CD4-positive, alpha-beta T cell treated with Interleukin-17A for 4 hours (primary cell): ENCODE measurements at places on chromosomes 7 and 10.

- no peak for DNase-seq
Observed at GRCh38 chr10:87913156-87913921, 49.9 kb downstream of the PTEN start.

- DNase-seq, result no peak
Observed at GRCh38 chr10:112126901-112127300, 56.7 kb downstream of the GPAM start.

DNA sequence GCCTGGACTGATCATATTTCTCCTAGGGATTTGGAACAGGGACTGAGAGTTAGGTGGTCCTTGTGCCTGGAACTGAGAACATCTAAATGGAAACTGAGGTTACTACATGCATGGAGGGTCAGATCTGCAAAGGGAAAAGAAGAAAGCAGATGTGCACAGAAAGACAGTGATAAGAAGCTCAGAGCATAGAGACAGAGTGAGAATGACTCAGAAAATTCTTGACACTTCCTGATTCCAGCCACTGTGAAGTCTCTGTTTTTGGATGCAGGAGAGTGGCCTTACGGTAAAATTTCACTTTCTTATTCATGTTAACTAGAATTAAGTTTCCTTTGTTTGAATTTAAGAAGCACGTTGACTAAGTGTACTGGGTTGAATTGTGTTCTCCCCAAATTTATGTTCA lies 241.7 kb downstream of the TMEM26 start:
- DNase-seq, result no peak

GRCh38 chr10:93894516-93895378 lies 969 bp downstream of the SLC35G1 start:
- no peak for DNase-seq

GRCh38 chr7:105876964-105877601 lies 684 bp upstream of the ATXN7L1 start:
- peak; percentile 45 for DNase-seq

DNA sequence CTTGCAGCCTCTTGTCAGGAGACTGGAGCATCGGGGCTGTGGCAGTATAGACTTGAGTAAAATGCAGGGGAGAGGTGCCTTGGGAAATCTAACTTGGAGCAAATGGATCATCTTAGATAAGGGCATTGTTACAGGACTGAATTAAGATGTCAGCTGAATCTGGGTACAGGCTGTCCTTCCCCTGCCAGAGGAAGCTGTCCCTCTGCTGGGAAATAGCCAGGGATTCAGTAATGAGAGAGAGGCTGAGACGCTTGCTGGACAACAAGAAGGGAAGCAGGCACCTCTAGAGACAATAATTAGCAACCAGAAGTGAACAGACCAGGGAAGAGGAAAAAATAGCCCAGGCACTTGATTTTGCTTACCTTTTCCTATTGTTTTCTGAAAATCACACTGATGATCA lies 20.7 kb upstream of the RAPGEF5 start:
- DNase-seq, result no peak

GRCh38 chr7:155897758-155898386 lies 85.6 kb upstream of the SHH start:
- no peak for DNase-seq

DNA sequence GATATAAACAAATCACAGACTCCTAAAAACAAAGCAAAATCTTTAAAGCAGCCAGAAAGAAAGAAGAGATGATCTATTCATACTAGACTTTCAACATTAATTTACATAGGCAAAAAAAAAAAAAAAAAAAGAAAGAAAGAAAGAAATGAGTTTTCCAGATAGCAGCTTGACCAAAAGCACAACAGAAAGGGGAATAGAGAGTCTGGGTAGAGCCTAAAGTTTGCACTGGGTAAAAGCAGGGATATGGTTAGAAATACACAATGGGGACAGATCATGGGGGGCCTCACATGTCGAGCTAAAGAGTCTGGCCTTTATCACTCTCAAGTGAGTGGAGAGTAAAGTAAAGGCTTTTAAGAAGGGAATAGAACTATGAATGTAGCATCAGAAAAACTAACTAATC lies 169.8 kb downstream of the SGMS1 start:
- DNase-seq, result no peak

DNA sequence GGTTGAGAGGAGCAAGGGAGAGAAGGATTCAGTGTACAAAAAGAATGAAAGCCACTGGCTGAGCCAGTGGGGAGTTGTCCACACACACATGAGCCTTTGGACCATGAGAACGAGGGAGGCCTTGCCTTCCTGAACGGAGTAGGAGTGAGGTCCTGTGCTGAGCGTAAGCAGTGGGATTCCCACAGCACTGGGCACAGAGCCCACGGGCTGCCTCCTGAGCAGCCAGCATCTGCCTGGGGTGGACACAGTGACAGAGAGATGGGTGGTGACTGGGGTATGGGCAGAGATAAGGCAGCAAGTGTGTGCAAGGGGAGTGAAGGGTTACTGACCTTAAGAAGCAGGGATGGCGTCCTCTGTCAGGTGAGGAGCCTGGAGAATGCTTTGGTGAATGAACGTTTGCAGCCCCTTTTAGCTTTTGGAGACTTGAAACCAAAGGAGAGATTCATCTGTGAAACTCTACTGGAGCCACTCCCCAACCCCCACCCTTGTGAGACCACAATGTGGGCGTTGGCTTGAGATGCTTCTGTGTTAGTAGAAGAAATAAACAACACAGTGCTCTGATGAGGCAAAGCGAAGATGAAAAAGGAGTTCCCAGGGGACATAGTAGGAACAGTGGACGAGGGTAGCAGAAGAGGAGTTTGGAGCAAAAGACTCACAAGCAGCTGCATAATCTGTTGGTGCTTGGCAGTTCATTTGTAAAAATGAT lies 56.5 kb downstream of the FIGNL1 start:
- peak; percentile 69 for DNase-seq

DNA sequence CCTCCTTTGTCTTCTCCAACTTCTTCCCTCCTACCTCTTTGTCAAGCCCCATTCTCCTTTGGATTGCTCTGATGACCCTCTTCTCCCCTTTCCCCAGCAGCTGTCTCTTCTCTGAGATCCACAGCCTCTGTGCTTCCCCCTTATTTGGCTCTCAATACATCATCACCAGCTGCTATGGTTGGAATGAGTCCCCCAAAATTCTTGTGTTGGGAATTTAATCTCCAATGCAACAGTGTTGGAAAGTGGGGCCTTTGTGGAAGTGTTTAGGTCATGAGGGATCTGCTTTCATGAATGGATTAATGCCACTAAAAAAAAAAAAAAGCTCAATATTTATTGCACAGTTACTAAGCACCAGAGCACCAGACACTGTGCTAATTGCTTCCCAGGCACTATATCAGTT lies 39.2 kb upstream of the FRMD4A start:
- no peak for DNase-seq

DNA sequence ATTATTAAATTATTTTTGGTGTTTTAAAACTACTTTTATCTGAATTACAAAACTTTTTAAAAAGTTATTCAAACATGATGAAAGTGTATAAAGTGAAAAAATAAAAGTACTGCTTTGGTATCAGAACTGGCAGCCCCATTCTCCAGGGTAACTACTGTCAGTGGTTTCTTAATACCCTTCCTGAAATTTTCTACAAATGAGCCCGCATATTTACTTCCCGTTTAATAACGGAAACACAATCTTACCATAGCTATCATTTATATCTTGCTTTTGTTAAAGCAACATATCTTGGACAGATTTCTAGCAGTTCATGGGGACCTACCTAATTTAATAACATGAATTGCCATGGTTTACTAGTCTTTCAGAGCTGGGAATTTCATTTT lies 249.9 kb downstream of the RNLS start:
- DNase-seq, result no peak

- no peak for DNase-seq
Observed at GRCh38 chr7:133980804-133981203, 146.3 kb upstream of the LRGUK start.

GRCh38 chr10:114874827-114875411 lies 53.3 kb downstream of the FHIP2A start:
- no peak for DNase-seq

DNA sequence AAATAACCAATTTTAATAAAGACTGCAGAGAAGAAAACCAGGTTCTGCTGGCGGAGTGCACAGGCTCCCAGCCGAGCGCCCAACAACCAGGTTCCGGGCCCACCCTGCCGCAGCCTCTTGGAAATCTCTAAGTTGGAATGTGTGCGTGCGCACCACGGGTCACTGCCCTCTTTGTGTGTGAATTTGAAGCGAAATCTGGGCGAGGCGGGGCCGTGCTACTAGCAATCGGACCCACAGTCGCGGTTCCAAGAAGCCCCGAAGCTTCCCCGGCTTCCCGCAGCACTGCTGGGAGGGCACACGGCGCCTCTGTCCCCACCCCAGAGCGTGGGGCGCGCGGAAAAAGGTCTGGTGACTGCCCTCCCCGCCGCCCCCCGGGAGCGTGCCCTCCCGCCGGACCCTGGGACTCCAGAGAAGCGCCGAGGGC lies 666 bp upstream of the MAP3K8 start:
- peak; percentile 51 for DNase-seq

DNA sequence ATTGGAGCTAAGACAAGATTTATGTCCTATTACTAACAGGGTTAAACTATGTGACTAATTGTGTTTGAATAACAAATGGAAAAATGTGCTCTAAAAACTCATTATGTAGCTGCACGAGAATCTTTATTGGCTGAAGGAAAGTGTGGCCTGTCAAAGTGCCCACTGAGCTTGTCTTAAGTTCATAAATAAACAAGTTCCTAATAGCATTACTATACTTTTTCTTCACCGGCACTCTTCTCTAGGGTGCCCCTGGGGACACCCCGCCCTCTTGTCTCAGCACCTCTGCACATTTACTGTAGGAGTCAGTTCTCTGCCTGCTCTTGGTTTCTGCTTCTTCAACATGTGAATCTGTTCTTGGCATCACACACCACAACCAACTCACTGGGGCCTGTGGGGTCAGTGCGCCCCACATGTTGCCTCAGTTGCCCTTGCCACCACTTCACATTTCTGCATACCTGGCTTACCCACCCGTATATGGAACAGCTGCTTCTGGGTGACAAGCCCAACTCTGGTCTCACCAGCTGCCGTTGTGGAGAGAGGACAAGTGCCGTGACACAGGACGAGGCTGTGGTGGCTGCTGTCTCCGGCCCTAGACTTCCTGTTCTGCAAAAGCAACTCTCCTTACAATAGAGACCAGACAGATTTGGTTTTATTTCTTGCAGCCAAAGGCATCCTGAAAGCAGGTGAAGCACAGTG lies 96.3 kb upstream of the DDC start:
- DNase-seq, result peak; percentile 55

GRCh38 chr7:16644636-16645592 lies 640 bp downstream of the ANKMY2 start:
- peak; percentile 64 for DNase-seq

DNA sequence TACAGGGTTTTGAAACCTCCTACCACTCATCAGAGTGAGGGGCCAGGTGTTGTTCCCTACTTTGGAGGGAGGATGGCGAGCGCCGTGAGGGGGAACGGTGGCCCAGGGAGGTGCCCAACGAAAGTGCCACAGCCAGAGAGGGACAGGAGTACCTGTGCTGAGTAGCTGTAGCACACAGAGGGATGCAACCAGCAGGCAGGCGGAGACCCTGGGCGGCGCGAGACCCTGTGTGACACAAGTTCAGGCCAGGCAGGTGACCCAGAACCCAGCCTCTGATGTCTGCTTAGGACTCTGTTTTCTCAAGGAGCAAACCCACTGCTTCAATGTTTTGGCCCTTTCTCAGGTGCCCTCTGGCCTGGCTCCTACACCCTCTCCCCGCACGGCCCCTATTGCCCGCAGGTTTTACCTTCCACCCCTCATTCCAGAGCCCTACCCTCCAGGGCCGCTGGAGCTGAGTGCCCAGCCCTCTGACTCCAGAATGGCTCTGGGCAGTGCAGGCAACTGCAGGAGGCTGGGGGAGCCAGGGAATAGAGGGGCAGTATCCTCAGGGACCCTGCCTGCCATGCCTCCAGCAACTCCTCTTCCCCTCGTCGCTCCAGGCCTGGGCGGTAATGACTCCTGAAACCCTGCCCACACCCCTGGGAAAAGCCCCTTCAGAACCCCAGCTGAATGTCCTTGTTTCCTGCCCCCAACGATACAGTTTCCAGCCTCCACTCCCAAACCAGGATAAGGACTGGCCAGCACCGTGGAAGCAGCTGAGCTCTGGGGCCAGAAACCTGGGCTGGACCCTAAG lies 164.1 kb upstream of the RHEB start:
- no peak for DNase-seq

- no peak for DNase-seq
Observed at GRCh38 chr7:95435422-95435780, 573 bp upstream of the PON2 start.

DNA sequence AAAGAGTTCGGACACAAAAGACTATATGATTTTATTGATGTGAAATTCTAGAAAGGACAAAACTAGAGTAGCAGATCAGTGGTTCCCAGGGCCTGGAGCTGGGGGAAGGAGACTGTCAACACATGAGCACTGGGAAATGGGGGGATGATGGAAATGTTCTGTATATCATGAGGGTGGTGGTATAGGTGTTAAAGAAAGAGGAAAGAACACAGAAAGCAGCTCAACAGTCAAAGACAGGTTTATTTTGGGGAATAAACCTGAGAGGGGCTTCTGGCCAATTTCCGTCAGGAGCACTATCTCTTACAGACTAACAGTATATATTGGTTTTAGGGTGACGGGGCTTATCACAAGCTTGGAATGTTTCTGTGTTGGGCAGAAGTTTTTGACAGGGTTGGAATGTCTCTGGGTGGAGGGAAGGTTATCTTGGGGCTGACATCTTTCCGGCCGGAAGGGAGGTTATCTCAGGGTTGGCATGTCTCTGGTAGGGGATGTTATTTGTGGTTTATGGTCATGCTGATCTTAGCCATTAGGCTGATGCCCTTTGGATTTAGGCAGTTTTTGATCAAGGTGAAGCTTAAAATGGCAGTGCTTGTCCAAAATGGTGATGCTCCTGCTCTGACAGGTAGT lies 254.6 kb upstream of the NRP1 start:
- no peak for DNase-seq

DNA sequence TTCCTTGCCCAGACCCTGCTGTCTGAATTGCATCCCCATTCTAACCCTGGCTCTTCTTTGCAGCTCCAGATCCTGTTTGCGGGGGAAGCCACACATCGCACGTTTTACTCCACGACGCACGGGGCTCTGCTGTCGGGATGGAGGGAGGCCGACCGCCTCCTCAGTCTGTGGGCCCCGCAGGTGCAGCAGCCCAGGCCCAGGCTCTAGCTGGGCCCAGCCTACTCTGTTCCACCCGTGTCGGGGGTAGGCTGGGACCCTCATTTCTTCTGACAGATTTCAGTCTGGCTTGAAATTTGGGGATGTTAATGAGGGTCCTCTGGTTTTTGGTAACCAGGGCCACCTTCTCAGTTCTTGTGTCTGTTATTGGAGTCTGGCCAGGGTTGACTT lies 2.7 kb upstream of the MTG1 start:
- no peak for DNase-seq

GRCh38 chr10:71077143-71077581 lies 135.2 kb upstream of the UNC5B start:
- DNase-seq, result no peak

- DNase-seq, result no peak
Observed at GRCh38 chr7:18400275-18400674, 95.3 kb upstream of the HDAC9 start.
